Smooth muscle cell of trachea (primary cell): ENCODE measurements at places on chromosomes 5 and 9. TPM values are rescaled to one million over a fixed set of nuclear protein-coding genes. Genes with fewer than 3 reads are reported as not detected.

AHRR gene
- total RNA-seq = 55.7 and 86.8 TPM in 2 replicates

HRCT1 gene
- 0.15 and 0.83 TPM in 2 replicates for total RNA-seq

ELAVL2 gene
- 0.15 and 0.17 TPM in 2 replicates for total RNA-seq

TYRP1 gene
- total RNA-seq = not detected in 2 replicates
